Mononuclear cell (primary cell): ENCODE measurements at places on chromosomes 4 and X. TPM values are rescaled to one million over a fixed set of nuclear protein-coding genes. Genes with fewer than 3 reads are reported as not detected.

The TMPRSS11F gene
- total RNA-seq = not detected

The DNAAF6 gene
- total RNA-seq = 0.10 TPM

The ZNF157 gene
- total RNA-seq = 0.63 TPM

The HOPX gene
- 21.8 TPM for total RNA-seq

The SLIT2 gene
- total RNA-seq = not detected

The COPS4 gene
- total RNA-seq = 93.3 TPM

The MAGEA3 gene
- not detected for total RNA-seq
